AG09319 (cell line): ENCODE measurements at places on chromosomes 5 and 9.

DNA sequence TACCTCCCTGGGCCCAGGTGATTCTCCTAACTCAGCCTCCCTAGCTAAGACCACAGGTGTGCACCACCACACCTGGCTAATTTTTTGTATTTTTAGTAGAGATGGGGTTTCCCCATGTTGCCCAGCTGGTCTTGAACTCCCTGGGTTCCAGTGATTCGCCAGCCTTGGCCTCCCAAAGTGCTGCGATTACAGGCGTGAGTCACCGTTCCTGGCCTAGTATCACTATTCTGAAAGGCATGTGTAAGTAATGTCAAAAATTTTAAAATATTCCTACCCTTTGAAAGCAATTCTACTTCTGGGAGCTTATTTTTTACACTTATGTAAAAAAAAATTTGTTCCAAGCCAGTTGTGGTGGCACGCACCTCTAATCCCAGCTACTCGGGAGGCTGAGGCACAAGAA lies 27.1 kb upstream of the TLE1 start:
- DNase-seq, result no peak

DNA sequence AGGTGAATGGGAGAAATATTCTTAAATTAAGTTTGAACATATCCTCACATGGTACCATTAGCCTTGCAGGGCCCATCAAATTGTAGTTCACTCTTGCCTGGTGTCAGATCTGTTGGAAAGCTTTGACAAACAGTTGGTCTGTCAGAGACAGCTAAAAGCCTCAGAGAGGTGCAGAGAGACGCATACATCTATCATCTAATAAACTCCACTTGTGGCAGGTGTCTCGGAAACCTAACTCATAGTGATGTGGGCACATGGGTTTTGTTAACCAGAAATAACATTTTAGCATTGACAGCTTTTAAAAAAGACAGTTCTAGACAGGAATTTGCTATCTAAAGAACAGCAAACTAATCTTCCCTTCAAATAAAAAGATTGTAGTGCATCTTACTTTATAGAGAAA lies 315.9 kb downstream of the KDM4C start:
- no peak for DNase-seq

GRCh38 chr9:134182554-134183085 lies 18.3 kb upstream of the RNU6ATAC start:
- DNase-seq, result no peak

- no peak for DNase-seq
These were observed 226.3 kb upstream of the ZNF608 start for GRCh38 chr5:124972703-124973102.

DNA sequence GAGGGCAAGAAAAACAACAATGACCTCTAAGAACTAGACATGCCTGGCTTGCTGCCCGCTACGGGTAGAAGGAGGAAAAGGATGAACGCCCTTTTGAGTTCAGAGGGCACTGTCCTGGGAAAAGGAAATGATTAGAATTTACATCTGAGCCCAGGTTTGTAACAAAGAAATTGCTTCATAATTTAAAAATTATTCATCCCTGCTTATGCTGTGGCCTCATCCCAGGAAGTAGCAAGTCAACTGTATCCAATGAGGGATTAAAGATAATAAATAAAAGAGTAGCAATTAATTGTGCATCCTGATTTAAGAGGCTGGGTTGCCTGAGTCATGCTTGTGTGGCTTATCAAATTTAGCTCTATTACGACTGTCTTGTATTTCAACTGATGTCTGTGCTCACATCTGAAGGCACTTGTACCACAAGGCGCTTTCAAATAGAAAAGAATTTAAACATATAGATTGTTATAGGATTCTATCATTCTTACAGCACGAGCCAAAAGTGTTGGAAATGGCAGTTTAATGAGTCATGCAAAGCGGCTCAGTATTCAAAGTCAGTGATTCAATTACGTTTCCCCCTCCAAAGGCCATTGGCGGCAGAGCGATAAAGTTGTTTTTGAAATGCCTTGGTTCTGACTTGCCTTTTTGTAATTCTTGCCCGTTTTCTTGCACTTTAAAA lies 40.0 kb upstream of the DMRT1 start:
- peak; percentile 12 for DNase-seq

DNA sequence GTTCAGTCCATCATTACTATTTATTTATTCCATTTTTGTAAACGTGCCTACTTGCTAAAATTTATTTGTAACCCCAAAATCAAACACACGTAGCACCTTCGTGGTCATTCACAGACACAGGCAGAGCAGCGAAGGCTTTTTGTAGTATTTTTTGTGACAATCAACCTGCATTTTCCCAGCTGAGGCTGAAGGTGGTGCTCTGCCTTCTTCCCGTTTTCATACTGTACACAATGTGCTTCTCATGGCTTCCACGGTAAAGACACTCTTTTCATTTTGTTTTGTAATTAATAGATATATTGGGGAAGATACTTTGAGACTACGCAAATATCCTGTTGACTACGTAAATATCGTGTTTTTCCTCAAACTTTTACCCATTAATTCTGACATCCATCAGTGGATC lies 19.4 kb downstream of the DAP start:
- DNase-seq, result no peak
